Ascending aorta (tissue), 2 donors: ENCODE measurements at places on chromosomes 6 and 20.

DNA sequence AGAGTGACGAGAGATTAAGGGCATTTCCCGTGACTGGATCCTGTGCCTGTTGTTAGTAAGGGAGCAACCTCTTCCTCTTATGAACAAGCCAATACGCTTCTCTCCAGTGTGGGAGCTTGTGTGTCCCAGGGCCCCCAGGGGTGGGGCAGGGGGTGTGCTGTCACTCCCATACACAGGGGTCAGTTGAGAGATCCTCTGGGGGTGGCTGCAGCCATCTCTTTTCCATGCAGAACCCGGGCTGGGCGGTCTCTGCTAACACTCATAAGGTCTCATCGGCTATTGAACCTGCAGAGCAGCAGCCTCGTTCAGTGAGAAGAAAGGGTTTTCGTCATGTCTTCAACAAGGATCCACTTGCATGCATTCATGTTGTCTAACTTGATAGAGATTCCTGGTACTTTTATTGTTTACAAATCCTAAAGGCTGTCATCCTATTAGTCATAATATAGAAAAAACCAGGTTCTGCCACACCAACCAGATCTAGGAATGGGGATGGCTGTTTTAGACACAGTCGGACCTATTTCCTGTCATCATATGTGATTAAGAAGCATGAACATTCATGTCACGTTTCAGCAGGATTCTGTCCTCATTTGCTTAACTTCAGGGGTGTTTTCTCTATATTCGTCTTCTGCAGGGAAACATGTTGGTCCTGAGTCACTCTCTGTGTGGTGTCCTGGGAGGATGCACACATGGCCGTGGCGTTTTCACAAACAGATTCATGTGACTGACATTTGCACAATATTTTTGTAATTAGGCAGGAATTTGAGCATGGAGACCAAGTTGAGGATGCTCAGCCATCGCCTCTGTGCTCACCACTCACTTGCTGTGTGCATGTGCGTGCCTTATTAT lies 13.3 kb upstream of the THBS2 start:
- no peak overlapping the region for H3K27ac ChIP-seq
- DNase-seq = no peak
- H3K27me3 ChIP-seq = no peaks in the 10 kb centered on the region
- no peak overlapping the region for H3K4me3 ChIP-seq
- H3K36me3 ChIP-seq = no peaks in the 10 kb centered on the region

- H3K4me3 ChIP-seq = no peak overlapping the region
- H3K4me1 ChIP-seq = no peaks in the 10 kb centered on the region
- no peaks in the 10 kb centered on the region for H3K36me3 ChIP-seq
- no peak overlapping the region for H3K27ac ChIP-seq
- no peaks in the 10 kb centered on the region for H3K27me3 ChIP-seq
- peak; percentile 43 for DNase-seq
Observed at GRCh38 chr20:5511505-5511904, 194.8 kb upstream of the PROKR2 start.

GRCh38 chr6:169894377-169894960 lies 143.0 kb downstream of the ERMARD start:
- H3K27ac ChIP-seq = no peak overlapping the region
- no peaks in the 10 kb centered on the region for H3K36me3 ChIP-seq
- H3K4me3 ChIP-seq = no peak overlapping the region
- DNase-seq = no peak
- no peaks in the 10 kb centered on the region for H3K27me3 ChIP-seq
- no peaks in the 10 kb centered on the region for H3K4me1 ChIP-seq

- peak overlapping the region; percentile 23 for H3K27ac ChIP-seq
- no peaks in the 10 kb centered on the region for H3K27me3 ChIP-seq
- no peak overlapping the region for H3K4me3 ChIP-seq
Observed at GRCh38 chr6:21953831-21954801, 342.7 kb downstream of the PRL start.

DNA sequence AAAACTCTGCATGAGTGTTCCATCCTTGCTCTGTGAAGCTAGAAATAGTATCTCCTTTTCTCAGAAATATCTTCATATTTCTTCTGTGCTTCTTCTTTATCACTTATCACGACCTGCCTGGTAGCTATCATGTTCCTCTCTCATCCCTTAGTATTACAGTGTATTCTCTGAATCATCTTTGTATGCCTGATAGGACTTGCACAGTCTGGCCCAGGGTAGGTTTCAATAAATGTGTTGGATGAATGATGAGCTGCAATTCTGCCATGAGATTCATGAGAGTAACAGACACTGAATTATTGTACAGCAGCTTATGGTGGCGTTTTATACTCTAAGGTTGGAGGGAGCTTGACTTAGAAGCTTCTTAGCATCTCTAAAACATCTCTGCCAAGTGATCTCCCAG lies 66.6 kb downstream of the GRM1 start:
- H3K4me3 ChIP-seq = no peak overlapping the region
- no peaks in the 10 kb centered on the region for H3K36me3 ChIP-seq
- H3K27ac ChIP-seq = no peak overlapping the region
- no peak for DNase-seq

DNA sequence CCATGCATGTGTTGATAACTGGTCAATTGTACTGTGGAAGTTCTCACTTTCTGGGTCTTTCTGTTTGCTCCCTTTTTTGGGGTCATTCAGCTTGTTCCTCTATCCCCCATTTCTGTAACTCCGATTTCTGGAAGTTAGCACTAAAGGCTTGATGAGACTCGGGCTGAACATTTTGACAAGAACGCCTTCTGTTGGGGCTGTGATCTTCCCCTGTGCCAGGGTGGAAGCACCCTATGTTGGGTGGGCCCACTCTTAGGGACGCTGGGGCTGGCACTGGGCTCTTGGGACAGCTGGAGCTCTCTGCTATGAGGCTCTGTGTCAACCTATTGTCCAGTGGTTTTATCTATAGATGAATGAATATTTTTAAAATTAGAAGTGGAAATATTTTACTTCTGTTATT lies 60.1 kb upstream of the FRMD1 start:
- H3K27me3 ChIP-seq = no peaks in the 10 kb centered on the region
- no peaks in the 10 kb centered on the region for H3K4me1 ChIP-seq
- no peaks in the 10 kb centered on the region for H3K36me3 ChIP-seq

DNA sequence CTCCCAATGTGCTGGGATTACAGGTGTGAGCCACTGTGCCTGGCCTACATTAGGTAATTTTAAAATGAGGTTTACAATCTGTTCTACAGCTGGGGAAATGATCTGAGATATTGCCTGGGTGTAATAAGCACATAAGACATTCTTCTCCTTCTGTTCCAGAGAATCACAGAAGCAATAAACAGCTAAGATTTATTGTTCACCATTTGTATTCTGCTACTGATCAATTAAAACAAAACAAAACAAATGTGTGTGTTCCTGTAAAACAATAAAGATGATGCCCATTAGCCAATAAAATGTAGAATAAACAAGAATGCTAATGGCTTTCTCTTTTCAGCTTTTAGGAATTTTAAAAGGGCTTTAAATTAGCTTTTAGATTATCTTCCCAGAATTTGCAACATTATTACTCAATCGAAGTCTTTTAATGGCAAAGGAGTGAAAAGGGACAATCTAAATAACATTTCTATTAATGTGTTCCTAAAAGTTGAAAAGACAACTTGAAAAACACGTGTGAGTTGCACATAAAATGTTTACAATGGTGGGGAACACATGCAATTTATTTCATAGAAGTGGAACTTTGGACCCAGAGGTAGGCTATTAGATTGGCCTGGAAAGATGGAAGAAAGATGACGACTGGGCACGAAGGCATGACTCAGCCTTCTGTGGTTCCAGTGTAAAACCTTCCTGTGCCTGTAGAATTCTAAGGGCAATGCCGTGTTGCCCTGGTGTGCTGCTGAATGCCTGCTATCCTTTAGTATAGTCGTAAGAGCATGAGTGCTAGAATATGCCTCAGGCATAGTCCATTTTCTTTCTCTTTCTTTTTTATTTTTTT lies 29.0 kb upstream of the DEK start:
- H3K27me3 ChIP-seq = no peaks in the 10 kb centered on the region
- no peak overlapping the region for H3K4me3 ChIP-seq
- H3K27ac ChIP-seq = no peak overlapping the region
- no peak for DNase-seq

DNA sequence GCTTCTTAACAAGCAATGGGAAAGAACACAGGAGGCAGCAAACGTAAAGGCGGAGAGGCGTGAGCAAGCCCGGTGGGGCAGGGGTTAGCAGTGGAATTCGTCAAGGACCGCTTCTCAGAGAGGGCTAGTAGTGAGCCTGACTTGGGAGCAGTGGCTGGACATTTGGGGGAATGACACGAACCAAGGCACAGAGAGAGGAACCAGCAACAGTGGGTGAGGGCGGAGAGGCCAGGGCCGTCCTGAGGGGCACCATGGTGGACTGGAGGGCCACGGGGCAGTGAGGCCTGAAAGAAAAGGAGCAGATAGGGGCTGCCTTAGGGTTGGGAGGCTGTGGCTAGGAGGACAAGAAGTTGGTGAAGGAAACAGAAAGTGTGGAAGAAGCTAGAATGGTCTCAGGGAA lies 12.1 kb upstream of the ARID1B start:
- no peaks in the 10 kb centered on the region for H3K36me3 ChIP-seq
- H3K27me3 ChIP-seq = no peaks in the 10 kb centered on the region
- no peaks in the 10 kb centered on the region for H3K4me1 ChIP-seq
- no peak overlapping the region for H3K27ac ChIP-seq

GRCh38 chr6:109103942-109104341 lies 8.6 kb downstream of the CEP57L1 start:
- no peak overlapping the region for H3K4me3 ChIP-seq
- H3K27me3 ChIP-seq = no peaks in the 10 kb centered on the region
- H3K27ac ChIP-seq = no peak overlapping the region

- H3K4me3 ChIP-seq = peak overlapping the region; percentile 94
- no peaks in the 10 kb centered on the region for H3K27me3 ChIP-seq
- H3K27ac ChIP-seq = peak overlapping the region; percentile 92
- H3K36me3 ChIP-seq = no peaks in the 10 kb centered on the region
- peaks cover 3% of the 10 kb centered on the region for H3K4me1 ChIP-seq
Observed at GRCh38 chr20:2523919-2524708, 12.3 kb upstream of the TMC2 start.

DNA sequence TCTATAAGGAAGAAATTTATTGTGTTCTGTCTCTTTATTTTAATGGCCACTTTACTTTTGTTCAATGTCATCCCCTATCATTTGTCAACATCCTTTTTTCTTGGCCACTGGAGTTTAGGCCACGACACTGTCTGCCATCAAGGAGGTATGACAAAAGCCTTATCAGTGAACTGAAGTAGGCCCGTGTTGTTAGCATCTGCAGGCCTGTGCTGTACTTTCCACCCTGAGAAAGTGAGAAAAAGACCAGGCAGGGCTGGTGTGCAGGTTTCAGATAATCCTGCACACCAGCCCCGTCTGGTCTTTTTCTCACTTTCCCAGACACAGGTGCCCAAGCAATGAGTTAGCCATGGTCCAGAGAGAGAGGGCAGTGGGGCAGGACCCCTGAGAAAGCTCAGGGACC lies 57.6 kb downstream of the GOPC start:
- H3K36me3 ChIP-seq = no peaks in the 10 kb centered on the region
- no peak for DNase-seq
- peaks cover 12% of the 10 kb centered on the region for H3K4me1 ChIP-seq
- no peak overlapping the region for H3K4me3 ChIP-seq
- no peaks in the 10 kb centered on the region for H3K27me3 ChIP-seq

- no peak for DNase-seq
- no peak overlapping the region for H3K27ac ChIP-seq
- no peaks in the 10 kb centered on the region for H3K27me3 ChIP-seq
Observed at GRCh38 chr20:34250005-34250404, 8.8 kb downstream of the ASIP start.

GRCh38 chr6:49553384-49553783 lies 2.9 kb downstream of the C6orf141 start:
- no peaks in the 10 kb centered on the region for H3K36me3 ChIP-seq
- no peak overlapping the region for H3K4me3 ChIP-seq
- no peak for DNase-seq
- peaks cover 5% of the 10 kb centered on the region for H3K27me3 ChIP-seq
- H3K27ac ChIP-seq = no peak overlapping the region

GRCh38 chr6:84808491-84809061 lies 44.2 kb upstream of the TBX18 start:
- no peak overlapping the region for H3K27ac ChIP-seq
- H3K4me3 ChIP-seq = no peak overlapping the region
- no peaks in the 10 kb centered on the region for H3K27me3 ChIP-seq
- H3K36me3 ChIP-seq = no peaks in the 10 kb centered on the region

DNA sequence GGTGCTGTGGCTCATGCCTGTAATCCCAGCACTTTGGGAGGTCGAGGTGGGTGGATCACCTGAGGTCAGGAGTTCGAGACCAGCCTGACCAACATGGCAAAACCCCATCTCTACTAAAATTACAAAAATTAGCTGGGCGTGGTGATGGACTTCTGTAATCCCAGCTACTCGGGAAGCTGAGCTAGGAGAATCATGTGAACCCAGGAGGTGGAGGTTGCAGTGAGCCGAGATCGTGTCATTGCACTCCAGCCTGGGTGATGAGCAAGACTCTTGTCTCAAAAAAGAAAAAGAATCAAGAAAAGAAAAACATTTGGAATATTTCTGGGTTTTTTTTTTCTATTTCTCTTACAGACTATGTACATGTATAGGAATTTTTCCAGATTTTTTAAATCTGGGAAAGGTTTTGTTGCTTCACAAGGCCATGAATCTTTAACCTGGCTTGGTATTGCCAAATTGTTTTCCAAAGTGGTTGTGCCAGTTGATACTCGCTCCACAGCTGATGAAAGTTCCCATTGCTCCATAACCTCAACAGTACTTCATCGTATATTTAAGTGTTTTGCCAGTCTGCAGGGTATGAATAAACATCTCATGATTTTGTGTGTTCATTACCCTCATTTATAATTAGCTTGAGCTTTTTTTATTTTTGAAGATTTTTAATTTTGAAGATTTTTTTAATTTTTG lies 33.5 kb downstream of the RNF217 start:
- no peak overlapping the region for H3K4me3 ChIP-seq
- H3K4me1 ChIP-seq = peaks cover 8% of the 10 kb centered on the region
- H3K36me3 ChIP-seq = peaks cover 2% of the 10 kb centered on the region
- no peak for DNase-seq
